H1 (cell line): ENCODE measurements at places on chromosomes 6 and 20.

GRCh38 chr6:24743265-24743943 is 24.4 kb upstream of the C6orf62 start:
- DNase-seq = no peak

DNA sequence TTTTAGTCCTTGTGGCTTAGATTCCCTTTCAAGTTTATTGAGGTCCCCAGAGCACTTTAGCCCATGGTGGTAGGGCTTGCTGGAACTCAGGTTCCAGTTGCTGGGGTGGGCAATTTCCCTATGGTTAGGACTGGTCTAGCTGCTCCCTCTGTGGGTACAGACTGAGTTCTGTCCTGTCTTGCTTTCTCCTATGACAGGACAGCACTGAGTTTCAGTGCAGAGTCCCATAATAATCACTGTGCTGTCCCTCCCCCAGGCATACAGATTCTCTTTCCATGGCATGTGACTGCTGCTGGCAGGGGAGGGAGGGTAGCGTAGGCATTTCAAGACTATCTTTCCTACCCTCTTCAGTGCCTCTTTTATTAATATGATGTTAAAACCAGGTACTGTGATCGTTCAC is 17.1 kb upstream of the ERVFRD-1 start:
- DNase-seq = peak; percentile 39

- DNase-seq = no peak
These were observed 707.9 kb upstream of the NRSN1 start for GRCh38 chr6:23418095-23418494.

GRCh38 chr6:159981403-159982245 is 12.7 kb downstream of the IGF2R start:
- no peak for DNase-seq

GRCh38 chr6:57324538-57324937 is 7.1 kb downstream of the PRIM2 start:
- DNase-seq = no peak

GRCh38 chr6:114080891-114081510 is 110.1 kb upstream of the HDAC2 start:
- DNase-seq = no peak

- no peak for DNase-seq
These were observed 62.3 kb downstream of the LY86 start for GRCh38 chr6:6650839-6651238.

DNA sequence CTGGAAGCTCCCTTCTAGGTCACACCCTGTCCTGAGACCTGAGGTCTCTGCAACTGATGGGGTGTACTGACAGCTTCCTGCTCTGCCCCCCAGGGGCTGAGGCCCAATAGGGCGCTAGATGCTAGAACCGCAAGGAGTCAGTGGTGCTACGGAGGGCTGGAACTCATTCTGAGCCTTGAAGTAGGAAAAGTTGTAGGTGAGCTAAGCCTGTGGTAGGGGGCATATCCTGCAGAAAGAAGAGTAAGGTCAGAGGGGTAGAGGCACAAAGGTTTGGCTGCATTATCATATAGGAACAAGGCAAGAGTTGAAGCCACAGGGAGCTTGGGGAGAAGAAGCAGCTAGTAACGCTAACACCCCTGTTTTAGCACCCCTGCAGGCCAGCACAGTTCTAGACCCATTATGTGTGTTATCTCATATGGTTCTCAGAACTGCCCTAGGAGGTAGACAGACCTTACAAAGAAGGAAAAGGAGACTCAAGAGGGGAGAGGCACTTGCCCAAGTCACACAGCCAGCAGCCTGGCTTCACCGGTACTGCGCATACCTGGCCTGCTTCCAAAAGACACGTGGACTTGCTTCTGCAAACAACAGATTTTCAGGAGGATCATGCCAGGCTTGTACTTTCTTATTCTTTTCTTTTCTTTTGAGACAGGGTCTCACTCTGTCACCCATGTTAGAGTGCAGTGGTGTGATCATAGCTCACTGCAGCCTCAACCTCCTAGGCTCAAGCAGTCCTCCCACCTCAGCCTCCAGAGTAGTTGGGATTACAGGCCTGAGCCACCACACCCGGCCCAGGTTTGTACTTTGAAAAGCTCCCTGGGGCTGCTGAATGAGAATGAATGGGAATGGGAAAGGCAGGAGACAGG is 156.1 kb downstream of the MRPL14 start:
- no peak for DNase-seq

DNA sequence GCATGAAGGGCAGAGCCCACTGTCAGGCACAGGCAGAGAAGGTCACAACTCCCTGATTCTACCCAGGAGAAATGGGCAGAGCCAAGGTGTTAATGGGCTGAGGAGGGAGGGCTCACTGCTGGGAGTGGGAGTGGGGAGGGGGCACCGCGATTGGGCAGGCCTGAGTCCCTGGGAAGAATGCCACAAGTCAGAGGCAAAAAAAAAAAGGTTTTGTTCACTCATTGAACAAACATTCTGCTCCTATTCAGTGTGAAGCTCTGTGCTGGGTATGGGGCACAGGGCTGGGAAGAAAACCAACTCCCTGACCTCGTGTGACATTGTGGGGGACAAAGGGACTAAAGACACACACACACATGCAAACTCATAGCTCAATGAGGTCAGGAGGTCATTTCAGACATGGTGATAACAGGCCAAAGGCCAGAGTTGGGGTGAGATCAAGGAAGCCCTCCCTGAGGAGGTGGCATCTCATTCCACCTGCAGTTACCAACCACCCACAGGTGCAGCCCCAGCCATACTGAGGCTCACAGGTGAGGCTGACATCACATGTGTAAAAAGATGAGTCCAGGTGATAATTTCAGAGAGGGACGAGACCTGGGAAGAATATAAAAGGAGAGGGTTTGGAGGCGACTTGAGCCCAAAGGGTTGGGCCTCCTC is 3.2 kb upstream of the PMEPA1 start:
- no peak for DNase-seq

DNA sequence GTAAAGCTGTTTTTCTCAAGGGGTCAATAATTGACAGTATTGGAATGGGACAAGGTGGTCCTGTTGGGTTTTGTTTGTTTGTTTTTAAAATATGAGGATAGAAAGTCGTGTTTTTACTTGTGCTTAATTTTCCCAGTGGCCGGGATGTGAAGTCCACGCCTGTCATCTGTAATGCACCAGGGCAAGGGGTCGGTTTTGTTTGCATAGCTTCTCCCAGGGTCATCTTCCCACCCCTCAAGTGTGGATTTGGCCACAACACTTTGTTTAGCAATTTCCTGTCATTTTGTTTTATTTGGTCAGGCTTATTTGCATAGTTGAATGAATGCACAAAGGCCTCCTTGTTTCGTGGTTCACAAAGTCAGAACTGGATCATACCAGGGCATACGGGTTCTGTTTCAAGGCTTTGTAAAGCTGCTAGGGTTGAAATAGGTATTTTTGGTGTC is 29.8 kb downstream of the SYNJ2 start:
- no peak for DNase-seq

- DNase-seq = no peak
These were observed 52.6 kb downstream of the EFCAB8 start for GRCh38 chr20:32911355-32911754.

- no peak for DNase-seq
These were observed 53.5 kb downstream of the RAB44 start for GRCh38 chr6:36751091-36751490.

- no peak for DNase-seq
These were observed 46.4 kb upstream of the FAM83B start for GRCh38 chr6:54800050-54800600.

- no peak for DNase-seq
These were observed 78.4 kb upstream of the MLN start for GRCh38 chr6:33882154-33882553.

DNA sequence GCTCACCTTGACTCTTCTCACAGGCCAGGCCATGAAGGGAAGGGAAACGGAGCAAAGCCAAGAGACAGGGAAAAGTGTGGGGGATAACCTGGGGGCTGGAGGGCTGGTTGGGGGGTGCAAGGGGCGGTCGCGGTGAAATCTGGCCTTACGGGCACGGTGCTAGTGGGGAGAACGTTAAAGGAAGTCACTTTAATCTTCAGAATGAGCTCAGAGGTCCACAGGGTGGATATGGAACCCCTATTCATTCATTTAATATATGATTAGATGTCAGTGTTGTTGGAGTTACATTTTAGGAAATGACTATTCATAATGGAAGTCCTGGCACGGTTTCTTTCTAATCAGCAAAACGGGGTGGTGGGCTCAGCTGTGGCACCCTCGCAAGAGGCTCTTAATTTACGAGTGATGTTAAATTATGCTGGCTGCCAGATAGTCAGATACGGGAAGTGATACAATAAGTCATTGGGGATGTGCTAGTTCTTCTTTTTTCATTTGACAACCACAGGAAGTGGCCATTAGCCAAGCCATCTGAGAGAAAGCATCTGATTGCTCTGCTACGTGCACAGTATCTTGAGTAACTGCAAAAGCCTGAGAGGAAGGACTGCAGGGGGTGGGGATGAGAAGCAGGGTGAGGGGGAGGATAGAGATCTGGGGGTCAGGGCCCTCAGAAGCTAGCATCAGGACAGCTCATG is 253.0 kb downstream of the QKI start:
- DNase-seq = peak; percentile 16

DNA sequence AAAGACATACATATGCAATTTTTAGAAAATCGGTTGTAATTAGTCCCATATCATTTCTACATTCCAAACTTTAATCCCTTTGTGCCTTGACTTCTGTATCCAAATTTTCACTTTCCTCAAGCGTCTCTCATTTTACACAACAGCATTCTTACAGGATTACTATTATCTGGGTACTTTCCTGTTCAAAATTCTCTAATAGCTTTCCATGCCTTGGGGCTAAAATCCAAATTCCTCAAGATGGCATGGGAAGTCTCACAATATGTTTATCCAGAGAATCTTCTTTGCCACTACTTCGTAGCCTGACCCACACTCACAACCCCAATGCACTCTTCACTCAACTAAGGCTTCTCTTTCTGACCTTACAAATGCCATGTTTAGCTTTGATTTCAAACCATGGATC is 125.0 kb downstream of the TBX18 start:
- DNase-seq = no peak

DNA sequence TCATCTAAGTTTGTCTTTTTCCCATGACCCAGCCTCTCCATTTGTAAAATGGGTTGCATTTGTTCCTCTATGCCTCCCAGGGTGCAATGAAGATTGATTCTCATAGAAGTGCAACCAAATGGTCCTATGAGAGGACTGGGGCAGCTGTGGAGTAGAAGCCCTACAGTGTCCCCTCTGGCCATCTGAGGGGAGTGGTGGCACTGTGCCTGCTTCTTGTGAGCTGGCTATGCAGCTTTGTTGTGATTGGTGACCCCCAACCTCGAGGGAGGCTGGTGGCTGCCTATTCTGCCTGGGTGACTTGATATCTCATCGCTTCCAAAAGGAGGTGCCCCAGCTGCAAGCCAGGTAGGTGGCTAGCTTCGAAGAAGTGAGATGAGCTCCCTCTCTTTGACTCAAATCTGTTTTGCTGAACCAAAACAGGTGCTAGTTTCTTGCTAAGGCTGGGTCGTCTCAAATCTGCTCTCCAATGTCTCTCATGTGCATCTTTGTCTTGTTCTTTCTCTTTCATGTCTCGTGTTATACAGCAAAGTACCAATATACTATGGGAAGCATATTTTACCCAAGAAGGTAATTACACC is 33.9 kb downstream of the TXLNB start:
- DNase-seq = no peak

DNA sequence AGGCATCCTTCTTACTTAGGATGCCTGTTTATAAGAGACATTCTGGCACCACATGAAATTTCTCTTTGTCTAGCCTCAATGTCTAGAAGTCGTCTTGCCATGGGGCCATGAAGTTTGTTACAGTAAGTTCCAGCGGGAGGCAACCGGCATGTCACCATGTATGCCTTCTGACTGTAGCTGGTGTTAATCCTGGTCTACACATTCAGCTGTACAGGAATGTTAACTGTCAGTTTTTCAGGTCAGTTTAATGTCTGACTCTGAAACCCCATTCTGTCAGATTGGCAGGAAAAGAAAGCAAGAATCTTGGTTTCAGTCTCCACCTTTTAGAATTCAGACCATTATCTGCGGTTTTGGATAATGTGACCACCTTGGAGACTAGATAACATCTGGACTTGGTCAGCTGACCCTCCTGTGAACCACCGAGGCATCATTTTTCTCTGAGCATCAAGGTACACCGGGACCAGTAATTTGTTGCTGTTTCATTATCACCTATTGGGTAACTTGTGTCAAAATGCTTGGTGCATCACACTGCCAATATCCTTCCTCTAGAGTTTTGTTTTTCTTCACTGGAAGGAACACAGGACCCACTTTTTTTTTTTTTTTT is 228.7 kb downstream of the DOK5 start:
- no peak for DNase-seq

GRCh38 chr6:136317021-136317694 is 27.5 kb upstream of the BCLAF1 start:
- peak; percentile 25 for DNase-seq

- DNase-seq = no peak
These were observed 30.7 kb downstream of the PMEPA1 start for GRCh38 chr20:57679113-57679512.

GRCh38 chr20:1909097-1909496 is 13.9 kb downstream of the SIRPA start:
- DNase-seq = no peak

GRCh38 chr20:24350923-24351368 is 118.5 kb upstream of the SYNDIG1 start:
- DNase-seq = no peak

DNA sequence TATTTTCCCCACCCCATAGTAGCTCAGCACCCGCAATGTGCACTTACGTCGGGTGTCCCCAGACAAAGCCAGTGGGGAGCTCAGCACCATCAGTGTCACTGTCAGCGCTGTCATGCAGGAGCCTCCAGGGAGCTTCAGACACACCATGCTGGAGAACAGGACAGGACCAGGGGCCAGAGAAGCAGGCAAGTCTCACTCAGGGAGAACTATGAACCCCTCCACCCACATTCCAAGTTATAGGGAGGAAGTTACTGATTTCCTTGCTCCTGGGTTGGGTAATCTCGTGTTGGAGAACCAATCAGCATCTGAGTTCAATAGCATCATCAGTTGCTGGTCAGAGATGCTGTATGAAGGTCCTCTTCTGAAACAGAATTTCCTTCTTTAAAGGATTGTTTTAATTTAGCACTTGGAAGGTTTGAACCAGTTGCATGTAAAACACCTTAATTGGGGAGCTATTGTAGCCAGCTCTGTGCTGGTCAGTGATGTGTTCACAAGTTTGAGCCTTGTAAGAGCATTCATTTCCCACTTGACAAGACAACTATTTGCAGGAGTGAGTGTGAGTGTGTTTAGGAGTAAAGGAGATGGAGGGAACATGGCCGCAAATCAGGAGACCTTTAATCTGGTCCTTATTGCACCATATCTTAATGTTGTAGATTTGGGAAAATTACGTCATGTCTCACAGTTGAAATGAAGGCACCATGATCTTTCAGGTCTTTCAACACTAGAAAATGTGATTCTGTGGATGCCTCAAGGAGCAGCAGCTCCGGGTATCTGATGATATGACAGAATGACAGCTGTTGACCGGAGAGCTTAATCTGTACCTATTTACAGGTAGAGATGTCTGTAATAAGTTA is at the start of gene HLA-DRB1:
TSS of gene HLA-DRB1 (minus strand) at position 253 of the 854 bp plus-strand sequence. CDS start at position 147, 106 bp downstream.
- no peak for DNase-seq

GRCh38 chr20:47574616-47575364 is 73.1 kb downstream of the NCOA3 start:
- DNase-seq = no peak

- no peak for DNase-seq
These were observed 103.3 kb downstream of the FIG4 start for GRCh38 chr6:109794201-109794923.
